ENCODE measurements at places on chromosomes 4 and X.

GRCh38 chr4:182556580-182556979, 313.4 kb downstream of the TENM3 start:
- no peak for DNase-seq

DNA sequence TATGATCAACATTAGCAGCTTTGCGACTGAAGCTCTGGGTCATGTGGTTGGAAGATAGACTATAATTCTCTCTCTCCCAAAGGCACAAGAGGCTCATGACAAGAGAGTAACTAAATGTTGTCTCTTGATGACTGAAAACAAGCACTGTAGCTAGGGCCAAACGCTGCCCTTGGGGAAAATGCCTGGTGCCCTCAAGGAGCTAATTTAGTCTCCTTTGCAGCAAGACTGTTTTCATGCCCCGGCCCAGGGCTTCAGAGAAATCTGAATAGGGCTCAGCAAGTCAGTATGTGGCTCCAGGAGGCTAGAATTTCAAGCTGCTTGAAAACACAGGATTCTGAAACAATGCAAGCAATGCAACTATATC, 411.9 kb downstream of the GPAT3 start:
- no peak for DNase-seq

DNA sequence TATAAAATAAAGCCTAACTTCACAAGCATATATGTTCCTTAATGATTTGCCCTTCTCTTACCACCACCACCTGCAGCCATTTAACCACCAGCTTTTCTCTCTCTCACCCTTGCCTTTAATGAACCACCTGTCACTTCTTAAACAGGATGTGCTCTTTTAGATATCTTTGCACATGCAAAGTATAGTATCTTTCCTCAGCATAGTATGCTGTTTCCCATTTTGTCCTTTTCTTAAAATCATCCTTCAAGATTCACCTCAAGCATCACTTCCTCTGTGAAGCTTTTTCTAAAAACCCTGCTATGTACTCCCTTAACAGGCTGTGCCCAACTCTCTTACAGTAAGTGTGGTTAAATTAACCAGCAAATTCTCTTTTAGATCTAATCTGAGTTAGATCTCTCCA, 8.2 kb upstream of the CNOT6L start:
- no peak for DNase-seq

GRCh38 chr4:41257257-41257901, 651 bp downstream of the UCHL1 start:
- no peak for DNase-seq

DNA sequence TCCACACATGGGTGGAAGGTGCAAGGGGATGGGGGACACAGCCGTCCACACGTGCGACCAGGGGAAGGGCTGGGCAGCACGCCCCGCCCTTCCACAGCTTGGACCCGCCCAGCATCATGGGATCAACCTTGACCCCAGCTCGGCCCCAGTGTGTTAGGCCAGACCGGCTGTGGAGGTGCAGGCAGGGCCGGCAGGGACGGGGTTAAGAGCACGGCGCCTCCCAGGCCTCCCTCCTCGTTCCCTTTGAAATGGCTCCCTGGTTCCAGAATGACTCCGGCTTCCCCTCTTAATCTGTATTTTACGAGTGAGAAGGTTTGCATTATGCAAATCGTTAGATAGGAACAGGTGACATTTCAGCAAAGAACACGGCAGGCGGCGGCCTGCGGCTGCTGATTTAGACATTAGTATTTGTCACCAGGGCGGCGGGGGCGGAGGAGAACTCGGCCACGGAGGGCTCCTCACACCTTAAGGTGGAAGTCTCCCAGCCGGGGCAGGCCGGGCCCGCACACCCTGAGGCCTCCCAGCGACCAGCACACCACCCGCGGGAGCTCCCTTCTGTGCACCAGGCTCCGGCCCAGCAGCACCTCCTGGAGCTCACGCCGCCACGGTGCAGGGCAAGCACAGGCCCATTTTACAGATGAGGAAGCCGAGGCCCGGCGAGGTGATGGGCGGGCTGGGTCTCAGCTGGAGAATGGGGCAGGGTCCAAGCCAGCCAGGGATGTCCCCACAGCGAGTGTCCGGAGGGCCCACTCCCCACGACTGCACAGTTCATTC, 116.1 kb downstream of the FAM53A start:
- no peak for DNase-seq

- no peak for DNase-seq
Observed at GRCh38 chr4:107212565-107212964, 176.5 kb upstream of the DKK2 start.

DNA sequence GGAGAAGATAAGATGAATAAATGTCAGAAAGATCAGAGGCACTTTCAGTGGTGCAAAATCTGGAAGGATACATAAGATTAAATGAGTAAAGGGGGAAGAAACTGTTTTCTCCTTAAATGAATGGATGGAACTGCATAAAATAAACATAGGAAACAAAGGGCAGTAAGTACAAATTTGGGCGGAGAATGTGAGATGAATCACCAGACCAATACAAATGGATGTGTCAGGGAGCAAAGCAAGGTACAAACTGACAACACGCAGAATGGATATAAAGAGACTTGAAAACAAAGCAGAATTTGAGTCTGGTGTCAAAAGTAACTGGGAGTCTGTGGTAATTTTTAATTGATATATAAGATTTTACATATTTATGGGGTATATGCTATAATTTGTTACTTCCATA, 175.3 kb upstream of the PCDH18 start:
- DNase-seq = no peak

Measured in mucosa of gallbladder (tissue), 1 donor.